Melanocyte of skin (primary cell): ENCODE measurements at places on chromosomes 3 and 15. TPM values are rescaled to one million over a fixed set of nuclear protein-coding genes. Genes with fewer than 3 reads are reported as not detected.

MEIS2 gene
- 0.31 and 1.00 TPM in 2 replicates for total RNA-seq

CFAP91 gene
- total RNA-seq = 0.46 and 2.0 TPM in 2 replicates

CNTN3 gene
- 0.73 and 1.0 TPM in 2 replicates for total RNA-seq

MORC1 gene
- total RNA-seq = under 0.01 TPM in 2 replicates

IMPG2 gene
- total RNA-seq = 0.34 and 0.36 TPM in 2 replicates

UROC1 gene
- total RNA-seq = not detected in 2 replicates

SPINT1 gene
- 12.0 and 16.4 TPM in 2 replicates for total RNA-seq

NTRK3 gene
- under 0.01 TPM in 1 of 2 replicates, not detected in the other for total RNA-seq

WDR48 gene
- 23.3 and 31.5 TPM in 2 replicates for total RNA-seq

EFCC1 gene
- total RNA-seq = under 0.01 and 0.15 TPM in 2 replicates

TNNC1 gene
- 0.34 TPM in 1 of 2 replicates, not detected in the other for total RNA-seq

RARRES1 gene
- 0.62 and 1.00 TPM in 2 replicates for total RNA-seq

GASK1A gene
- total RNA-seq = 0.15 and 0.33 TPM in 2 replicates

MOBP gene
- under 0.01 TPM in 1 of 2 replicates, not detected in the other for total RNA-seq

PAQR5 gene
- total RNA-seq = 0.73 TPM in 1 of 2 replicates, not detected in the other

TMEM158 gene
- 5.0 and 6.8 TPM in 2 replicates for total RNA-seq

IGSF10 gene
- total RNA-seq = under 0.01 and 0.31 TPM in 2 replicates

RLBP1 gene
- total RNA-seq = under 0.01 and 1.4 TPM in 2 replicates

LRRIQ4 gene
- total RNA-seq = under 0.01 and 0.15 TPM in 2 replicates

RPN1 gene
- 440 and 575 TPM in 2 replicates for total RNA-seq
